Activated B cell treated with CpG ODN at 0.5 μM for 24 hours (primary cell): ENCODE measurements at places on chromosomes 7 and 10.

DNA sequence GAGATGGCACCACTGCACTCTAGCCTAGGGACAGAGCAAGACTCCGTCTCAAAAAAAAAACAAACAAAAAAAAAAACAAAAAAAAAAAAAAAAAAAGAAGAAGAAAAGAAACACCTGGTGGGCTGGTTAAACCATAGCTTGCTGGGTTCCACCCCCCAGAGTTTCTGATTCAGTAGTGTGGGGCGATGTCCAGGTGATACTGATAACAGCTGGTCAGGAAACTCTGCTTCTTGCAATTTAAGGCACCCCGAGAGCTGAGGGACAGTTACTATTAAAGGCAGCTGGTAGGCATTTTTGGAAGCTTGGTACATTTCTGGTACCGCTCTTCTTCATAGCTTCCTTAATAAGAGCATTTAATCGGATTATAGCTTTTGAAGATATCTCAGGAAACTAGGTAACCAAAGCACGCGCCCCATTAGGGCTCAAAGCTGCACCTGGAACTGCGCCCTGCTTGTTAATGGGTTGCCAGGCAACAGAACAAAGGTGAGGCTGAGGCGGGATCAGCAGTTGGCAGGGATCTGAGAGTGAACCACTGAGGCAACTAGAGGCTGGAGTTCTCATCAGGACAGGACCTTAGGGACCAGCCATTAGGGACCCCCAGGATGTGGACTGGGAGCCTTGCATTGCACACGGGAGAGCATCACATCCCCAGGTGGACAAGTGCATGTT is 6.5 kb upstream of the SDK1 start:
- no peak for DNase-seq

- DNase-seq = no peak
Observed at GRCh38 chr7:98518159-98518947, 98.7 kb upstream of the NPTX2 start.

- no peak for DNase-seq
Observed at GRCh38 chr10:95181726-95182125, 12.3 kb upstream of the ACSM6 start.

- DNase-seq = no peak
Observed at GRCh38 chr7:1693991-1694524, 24.0 kb downstream of the ELFN1 start.

- no peak for DNase-seq
Observed at GRCh38 chr10:111200505-111201186, 123.8 kb downstream of the ADRA2A start.

GRCh38 chr7:157432957-157433576 is 96.3 kb downstream of the DNAJB6 start:
- DNase-seq = no peak
